Activated T-helper 2 cell treated with anti-CD3 and anti-CD28 coated beads, Interferon-gamma antibody, Interleukin-2, Interleukin-4, amounts not matched to agents 10 μg/mL and 5 μg/mL and 100 μg/mL, durations not matched to agents 14 hours and 24 hours and 36 hours (primary cell): ENCODE measurements at places on chromosomes 12 and 14. TPM values are rescaled to one million over a fixed set of nuclear protein-coding genes. Genes with fewer than 3 reads are reported as not detected.
A peak's percentile ranks its signal among the peaks of the same experiment; 100 is the strongest.

DNA sequence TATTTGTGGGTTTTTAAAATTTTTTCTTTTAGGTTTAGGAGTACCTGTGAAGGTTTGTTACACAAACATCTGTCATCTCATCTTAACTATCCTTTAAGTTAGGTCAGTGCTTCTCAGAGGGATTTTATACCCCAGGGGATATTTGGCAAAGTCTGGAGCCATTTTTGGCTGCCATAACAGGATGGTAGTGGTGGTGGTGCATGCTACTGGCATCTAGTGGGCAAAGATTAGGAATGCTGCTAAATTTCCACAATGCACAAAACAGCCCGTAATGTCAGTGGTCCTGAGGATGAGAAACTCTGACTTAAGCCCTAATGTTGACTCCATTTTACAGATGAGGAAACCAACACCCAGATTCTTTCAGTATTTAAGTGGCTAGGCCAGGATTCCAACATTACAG lies 85.2 kb upstream of the MYF6 start:
- no peaks in the 10 kb centered on the region for H3K4me1 ChIP-seq
- no peak overlapping the region for H3K27ac ChIP-seq
- H3K27me3 ChIP-seq, result no peaks in the 10 kb centered on the region

DNA sequence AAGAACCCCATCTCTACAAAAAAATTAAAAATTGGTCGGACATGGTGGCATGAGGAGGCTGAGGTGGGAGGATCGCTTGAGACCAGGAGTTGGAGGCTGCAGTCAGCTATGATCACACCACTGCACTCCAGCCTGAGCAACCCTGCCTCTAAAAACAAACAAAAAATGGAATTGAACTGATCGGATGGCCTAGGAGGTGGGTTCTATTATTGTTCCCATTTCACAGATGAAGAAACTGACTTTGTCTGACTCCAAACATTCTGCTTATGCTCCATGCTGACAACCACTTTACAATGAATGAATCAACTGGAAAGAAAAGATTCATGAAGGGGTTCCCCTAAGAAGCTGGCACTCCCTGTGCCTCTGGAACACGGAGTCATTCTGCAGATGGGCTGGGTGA lies 47.3 kb downstream of the TRPV4 start:
- no peak overlapping the region for H3K4me3 ChIP-seq
- H3K36me3 ChIP-seq, result no peaks in the 10 kb centered on the region
- H3K27me3 ChIP-seq, result no peaks in the 10 kb centered on the region

NANOG gene
- total RNA-seq, result not detected in 2 replicates

DNA sequence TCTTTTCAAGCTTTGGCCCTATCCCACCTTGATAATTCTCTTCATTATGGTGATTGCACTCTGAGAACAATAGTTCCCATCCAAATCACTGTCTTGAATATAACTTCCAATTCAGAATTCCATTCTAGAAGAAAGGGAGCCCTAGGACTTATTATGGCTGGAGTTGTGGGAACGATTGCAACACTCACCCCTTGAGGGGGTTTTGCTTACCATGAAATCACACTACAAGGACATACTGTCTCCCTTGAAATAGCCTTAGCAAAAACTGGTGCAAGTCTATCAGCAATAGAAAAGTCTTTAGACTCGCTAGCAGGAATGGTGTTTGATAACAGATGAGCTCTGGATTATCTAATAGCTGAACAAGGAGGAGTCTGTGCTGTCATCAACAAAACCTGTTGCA lies 31.4 kb upstream of the OXA1L start:
- H3K4me3 ChIP-seq, result no peak overlapping the region
- H3K4me1 ChIP-seq, result peaks cover 21% of the 10 kb centered on the region
- DNase-seq, result no peak
- peaks cover 8% of the 10 kb centered on the region for H3K27me3 ChIP-seq

NUMB gene
- 52.4 and 66.1 TPM in 2 replicates for total RNA-seq

DNA sequence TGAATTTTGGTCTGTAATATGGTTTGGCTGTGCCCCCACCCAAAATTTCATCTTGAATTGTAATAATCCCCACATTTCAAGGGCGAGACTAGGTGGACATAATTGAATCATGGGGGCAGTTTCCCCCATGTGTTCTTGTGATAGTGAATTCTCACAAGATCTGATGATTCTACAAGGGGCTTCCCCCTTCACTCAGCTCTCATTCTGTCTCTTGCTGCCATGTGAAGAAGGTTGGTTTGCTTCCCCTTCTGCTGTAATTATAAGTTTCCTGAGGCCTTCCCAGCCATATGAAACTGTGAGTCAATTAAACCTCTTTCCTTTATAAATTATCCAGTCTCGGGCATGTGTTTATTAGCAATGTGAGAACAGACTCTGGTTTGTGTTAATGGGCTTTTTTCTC lies 5.9 kb downstream of the LRRC9 start:
- no peaks in the 10 kb centered on the region for H3K36me3 ChIP-seq
- peaks cover 7% of the 10 kb centered on the region for H3K27me3 ChIP-seq
- no peak for DNase-seq
- H3K4me1 ChIP-seq, result no peaks in the 10 kb centered on the region
- no peak overlapping the region for H3K27ac ChIP-seq

- no peaks in the 10 kb centered on the region for H3K27me3 ChIP-seq
- peaks cover 39% of the 10 kb centered on the region for H3K4me1 ChIP-seq
- no peak for DNase-seq
- H3K4me3 ChIP-seq, result peak overlapping the region; percentile 64
Observed at GRCh38 chr14:65281991-65282895, 130.3 kb upstream of the FUT8 start.

APOF gene
- not detected in 2 replicates for total RNA-seq

- no peaks in the 10 kb centered on the region for H3K4me1 ChIP-seq
- no peak overlapping the region for H3K27ac ChIP-seq
- no peak overlapping the region for H3K4me3 ChIP-seq
- H3K27me3 ChIP-seq, result no peaks in the 10 kb centered on the region
Observed at GRCh38 chr12:63098851-63099250, 52.1 kb downstream of the AVPR1A start.

LRRC10 gene
- total RNA-seq, result not detected in 2 replicates

DNA sequence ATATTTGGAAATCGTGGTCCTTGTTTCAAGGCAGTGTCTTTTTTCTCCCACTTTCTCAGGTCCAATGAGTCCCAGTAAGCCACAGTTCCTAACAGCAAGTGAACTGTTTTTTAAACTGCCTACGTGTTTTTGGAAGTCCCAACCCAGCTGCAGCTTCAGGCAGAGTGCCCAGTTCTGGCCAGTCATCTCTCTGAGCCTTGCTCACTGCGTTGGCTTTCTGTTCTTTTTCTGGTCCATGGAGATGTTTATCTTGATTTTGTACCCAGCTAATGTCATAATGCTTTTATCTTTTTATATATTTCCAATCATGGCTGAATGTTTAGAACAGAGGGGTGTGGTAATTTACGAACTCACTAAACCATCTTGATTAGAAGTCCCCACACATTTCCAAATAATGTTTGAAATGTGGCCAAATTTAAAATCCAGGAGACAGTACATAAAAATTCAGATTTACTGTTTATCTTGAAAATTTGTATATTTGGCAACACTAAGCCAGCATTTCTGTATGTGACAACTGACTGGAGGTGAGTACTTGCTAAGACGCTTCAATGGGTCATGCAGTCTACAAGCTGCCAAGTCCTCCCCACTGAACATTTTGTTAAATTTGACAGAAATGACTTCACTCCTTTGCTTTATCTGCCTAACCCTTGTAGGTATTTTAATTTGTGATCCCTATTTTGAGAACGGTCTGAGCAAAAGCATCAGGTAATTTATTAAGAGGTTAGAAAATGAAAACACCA lies 46.1 kb upstream of the OTOGL start:
- H3K4me1 ChIP-seq, result no peaks in the 10 kb centered on the region
- no peak overlapping the region for H3K27ac ChIP-seq
- H3K27me3 ChIP-seq, result peaks cover 12% of the 10 kb centered on the region

HOXC6 gene
- not detected in 2 replicates for total RNA-seq

RCOR1 gene
- total RNA-seq, result 22.2 and 24.3 TPM in 2 replicates

GRCh38 chr14:93720981-93721483 lies 67.3 kb downstream of the PRIMA1 start:
- H3K4me1 ChIP-seq, result no peaks in the 10 kb centered on the region
- DNase-seq, result no peak
- no peaks in the 10 kb centered on the region for H3K36me3 ChIP-seq
- no peak overlapping the region for H3K4me3 ChIP-seq

- no peaks in the 10 kb centered on the region for H3K27me3 ChIP-seq
- DNase-seq, result no peak
- H3K27ac ChIP-seq, result no peak overlapping the region
- H3K4me1 ChIP-seq, result peaks cover 25% of the 10 kb centered on the region
Observed at GRCh38 chr12:55725556-55725955, 3.3 kb downstream of the CD63 start.
